ENCODE measurements at places on chromosomes 7 and 10.

GRCh38 chr7:152366662-152367061 is 69.1 kb downstream of the KMT2C start:
- DNase-seq: no peak

DNA sequence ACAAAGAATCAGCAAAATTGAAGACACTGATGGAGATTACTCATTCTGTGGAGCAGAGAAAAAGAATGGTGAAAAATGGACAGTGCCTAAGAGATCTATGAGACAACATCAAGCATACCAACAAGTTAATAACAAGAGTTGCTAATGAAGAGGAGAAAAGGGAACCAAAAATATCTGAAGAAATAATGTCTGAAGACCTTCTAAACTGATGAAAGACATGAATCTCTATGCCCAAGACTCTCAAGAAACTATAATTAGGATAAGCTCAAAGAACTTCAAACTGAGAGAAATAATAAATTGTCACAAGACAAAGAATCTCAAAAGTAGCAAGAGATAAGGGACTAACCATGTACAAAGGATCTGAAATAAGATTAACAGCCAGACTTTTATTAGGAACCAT is 93.4 kb downstream of the ZNF33B start:
- no peak for DNase-seq

DNA sequence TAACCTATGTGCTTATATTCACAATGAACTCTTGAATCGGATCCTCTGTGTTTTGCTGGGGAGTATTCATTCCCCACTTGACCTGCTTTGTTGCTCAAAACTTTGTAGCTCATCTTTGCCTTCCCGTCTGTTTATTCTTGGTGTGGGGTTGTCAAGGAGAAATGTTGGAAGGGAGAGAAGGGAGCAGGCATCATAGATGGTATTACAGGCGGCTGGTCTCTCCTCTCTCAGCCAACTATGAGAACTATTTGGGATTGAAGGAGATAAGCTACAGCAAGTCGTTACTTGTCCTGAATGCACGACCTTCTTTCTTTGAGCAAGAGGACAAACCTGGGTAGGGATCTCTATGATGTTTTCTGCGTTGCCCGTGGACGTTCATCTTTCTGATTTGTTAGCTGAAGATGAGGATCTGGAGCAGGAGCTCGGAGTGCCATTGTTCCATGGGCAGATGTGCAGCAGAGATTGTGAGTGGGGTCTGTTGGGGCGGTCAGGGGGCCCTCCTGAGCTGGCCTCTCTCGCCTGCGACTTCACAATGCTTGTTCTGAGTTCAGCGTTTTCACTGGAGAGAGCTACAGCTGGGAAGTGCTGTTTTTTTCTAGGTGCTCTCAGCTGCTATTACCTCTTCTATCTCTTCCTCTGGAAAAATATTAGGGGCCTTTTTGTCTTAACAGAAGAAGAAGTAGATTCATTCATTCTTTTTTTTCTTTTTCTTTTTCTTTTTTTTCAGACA is 126.9 kb upstream of the KLF6 start:
- DNase-seq: no peak

DNA sequence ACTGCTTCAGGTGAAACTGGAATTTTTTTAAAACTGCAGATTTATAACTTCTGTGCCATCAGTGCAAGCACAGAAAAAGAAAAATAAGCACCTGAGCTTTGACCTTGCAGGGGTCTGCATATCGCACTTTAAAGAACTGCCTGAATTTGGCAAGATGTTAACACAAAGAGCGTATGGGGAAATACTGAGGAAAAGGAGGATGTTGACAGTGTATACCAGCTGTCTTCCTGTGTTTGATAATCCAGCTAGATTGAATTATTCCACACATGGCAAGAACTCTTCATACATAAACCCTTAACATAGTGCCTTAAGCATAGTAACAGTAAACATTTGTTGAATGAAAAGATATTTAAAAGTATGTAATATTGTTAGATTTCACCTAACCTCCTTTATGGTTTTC is 30.0 kb downstream of the SMC3 start:
- DNase-seq: no peak

Data from posterior cingulate gyrus (tissue), 11 donors.